ENCODE measurements at places on chromosomes 11 and 22.

DNA sequence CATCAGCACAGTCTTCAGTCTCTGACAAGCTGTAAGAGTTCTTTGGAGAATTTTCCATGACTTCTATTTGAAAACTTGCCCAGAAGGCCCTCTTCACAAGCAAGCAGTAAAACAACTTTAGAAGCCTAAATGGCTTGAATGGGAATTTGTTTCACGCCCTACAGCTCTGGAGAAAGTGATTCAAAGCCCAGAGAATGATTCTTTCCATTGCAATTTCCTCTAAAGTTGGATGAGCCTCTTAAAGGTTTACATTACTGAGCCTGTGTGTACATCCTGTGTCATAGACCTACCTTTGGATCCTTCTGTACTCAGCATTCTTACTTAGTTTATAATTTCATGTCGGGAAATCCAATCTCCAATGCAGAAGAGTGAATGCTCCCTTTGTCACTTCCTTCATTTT is 6.8 kb upstream of the OR8B3 start:
- no peak for DNase-seq

GRCh38 chr11:95231881-95232605 is 1.0 kb upstream of the SESN3 start:
- peak; percentile 89 for DNase-seq

GRCh38 chr22:38569181-38569971 is 607 bp downstream of the DMC1 start:
- peak; percentile 44 for DNase-seq

GRCh38 chr22:19503869-19504268 is 20.3 kb downstream of the CLDN5 start:
- DNase-seq: no peak

DNA sequence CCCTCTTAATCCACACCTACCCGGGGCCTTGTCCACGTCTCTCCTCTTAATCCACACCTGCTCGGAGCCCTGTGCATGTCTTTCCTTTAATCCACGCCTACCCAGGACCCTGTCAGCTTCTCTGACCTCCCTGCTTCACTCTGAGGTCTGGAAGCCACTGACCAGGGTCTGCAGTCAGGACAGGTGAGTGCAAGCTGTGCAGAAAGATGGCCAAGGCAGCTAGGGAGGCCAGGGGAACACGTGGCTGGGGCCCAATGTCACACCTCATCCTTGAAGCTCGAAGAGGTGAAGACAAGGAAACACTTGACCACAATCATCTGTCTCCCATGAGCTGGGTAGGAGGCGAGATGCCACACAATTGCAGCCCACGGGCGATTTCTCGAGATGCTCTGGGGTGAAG is 1516.9 kb downstream of the BRD1 start:
- no peak for DNase-seq

GRCh38 chr22:47129902-47130635 is 367.6 kb downstream of the TBC1D22A start:
- DNase-seq: peak; percentile 76

DNA sequence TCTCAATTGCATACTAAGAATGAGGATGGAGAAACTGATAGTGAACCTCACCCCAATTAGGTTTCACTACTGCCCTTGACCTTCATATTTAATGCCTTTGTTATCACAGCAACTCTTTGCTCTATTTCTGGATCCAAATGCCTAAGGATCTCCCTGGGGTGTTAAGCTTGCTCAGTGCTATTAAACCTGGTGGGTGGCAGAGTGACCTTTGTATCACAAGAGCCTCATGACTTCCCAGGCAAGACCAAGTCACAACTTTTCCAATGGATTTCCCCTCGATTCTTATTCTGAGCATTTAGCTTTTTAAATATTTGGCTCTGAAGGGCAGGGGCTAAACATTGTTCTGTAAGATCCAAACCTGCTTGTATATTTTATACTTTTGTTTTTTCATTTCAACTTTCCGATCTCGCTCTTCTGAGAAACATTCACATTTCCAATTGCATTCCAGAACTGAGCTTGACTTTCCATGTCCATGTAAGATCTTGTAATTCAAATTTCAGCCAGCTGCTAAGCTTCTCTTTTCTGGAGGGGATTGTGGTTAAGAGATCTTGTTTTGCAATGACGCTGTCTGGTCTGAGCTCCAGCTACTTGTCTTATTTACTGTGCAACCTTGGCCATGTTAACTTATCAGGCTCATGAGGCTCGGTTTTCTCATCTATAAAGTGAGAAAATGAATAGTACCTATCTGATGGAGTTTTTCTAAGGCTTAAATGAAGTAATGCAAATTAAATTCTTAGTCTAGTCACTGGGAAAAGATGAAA is 6.4 kb upstream of the EHF start:
- DNase-seq: no peak

Measured in mucosa of descending colon (tissue), 3 donors.